ENCODE measurements at places on chromosomes 2 and 18.

DNA sequence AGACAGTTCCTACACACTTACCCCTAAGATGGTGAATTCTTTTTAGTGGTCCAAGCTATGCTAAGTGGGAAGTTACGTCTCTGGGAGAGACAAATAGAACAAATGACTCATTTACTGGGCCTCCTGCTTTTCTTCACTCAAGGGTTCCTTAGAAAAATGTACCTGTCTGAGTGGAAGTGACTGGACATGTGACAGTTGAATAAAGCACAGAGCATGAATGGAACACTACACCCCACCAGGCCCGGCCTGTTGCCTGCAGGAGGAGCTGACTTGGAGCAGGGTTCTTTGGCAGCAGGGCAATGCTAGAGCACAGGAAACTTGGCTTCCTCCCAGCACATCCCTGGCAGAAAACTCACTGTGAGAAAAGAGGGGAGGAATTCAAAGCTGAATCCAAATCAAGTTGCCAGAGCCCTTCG lies 451.0 kb upstream of the SETBP1 start:
- no peak overlapping the region for H3K4me3 ChIP-seq
- peak; percentile 1 for DNase-seq
- H3K27me3 ChIP-seq = no peaks in the 10 kb centered on the region
- no peaks in the 10 kb centered on the region for H3K36me3 ChIP-seq

- no peak for DNase-seq
- no peaks in the 10 kb centered on the region for H3K4me1 ChIP-seq
- H3K27ac ChIP-seq = no peak within 1 kb of the TSS
- no peaks in the 10 kb centered on the region for H3K36me3 ChIP-seq
- H3K4me3 ChIP-seq = no peak within 1 kb of the TSS
- H3K27me3 ChIP-seq = no peaks in the 10 kb centered on the region
Observed at GRCh38 chr2:143128681-143129580, at the start of gene ARHGAP15. Gene ARHGAP15 (plus strand): TSS chr2:143129419.

DNA sequence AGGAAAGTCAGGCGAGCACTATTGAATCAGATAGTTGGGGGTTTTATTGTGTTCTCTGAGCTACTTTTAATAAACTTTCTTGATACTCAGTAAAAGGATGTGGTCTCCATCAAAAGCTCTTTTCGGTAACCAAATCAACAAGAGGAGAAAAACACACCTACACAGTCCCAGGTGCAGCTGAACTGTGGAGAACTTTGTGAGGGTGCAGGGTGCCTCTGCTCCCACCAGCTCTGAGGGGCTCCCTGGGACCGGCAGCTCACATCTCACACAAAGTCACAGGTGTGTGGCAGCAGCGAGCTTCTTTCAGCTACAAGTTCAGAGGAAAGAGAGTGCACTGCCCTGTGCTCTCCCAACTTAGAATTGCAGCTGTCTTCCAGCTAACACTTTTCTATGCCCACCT lies 650.4 kb downstream of the RNF144A start:
- H3K4me3 ChIP-seq = no peak overlapping the region
- H3K36me3 ChIP-seq = no peaks in the 10 kb centered on the region
- peaks cover 13% of the 10 kb centered on the region for H3K4me1 ChIP-seq

DNA sequence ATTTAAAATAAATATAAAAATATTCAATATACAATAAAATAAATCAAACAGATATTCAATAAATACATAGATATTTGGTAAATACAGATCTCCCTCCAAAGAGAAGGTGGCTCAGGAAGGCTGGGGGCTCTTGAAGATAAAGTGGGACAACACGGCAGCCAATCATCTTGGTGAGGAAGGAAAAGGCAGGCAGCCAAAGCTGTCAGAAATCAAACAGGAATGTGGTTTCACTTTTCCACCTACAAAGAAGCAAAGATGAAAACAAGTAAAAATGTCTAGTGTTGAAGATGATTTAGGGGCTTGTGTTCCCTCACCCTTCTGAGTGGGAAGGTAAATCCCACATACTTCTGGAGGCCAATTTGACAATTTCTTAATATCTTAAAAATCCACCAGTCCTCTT lies 85.7 kb downstream of the B3GNT2 start:
- no peak overlapping the region for H3K27ac ChIP-seq
- no peaks in the 10 kb centered on the region for H3K27me3 ChIP-seq
- H3K36me3 ChIP-seq = no peaks in the 10 kb centered on the region
- H3K4me1 ChIP-seq = no peaks in the 10 kb centered on the region
- no peak overlapping the region for H3K4me3 ChIP-seq

DNA sequence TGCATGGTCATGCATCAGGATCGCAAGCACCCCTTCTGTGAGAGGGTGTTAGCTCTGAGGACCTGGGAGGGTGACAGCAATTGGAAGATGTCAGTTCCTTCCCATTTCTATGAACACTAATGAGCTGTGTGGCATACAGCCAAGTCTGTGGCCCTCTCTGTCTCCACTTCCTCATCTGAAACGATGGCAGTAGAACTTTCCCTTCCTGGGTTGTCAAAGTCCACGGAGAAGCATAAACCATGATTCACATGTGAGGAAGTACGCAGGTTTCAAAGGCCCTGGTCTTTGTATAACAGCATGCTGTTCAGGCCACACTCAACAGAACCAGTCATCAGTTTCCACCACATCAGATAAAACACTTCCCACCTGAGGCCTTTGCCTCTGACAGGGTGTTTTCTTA lies 167.4 kb upstream of the RAB6C start:
- no peak for DNase-seq
- no peaks in the 10 kb centered on the region for H3K27me3 ChIP-seq
- no peaks in the 10 kb centered on the region for H3K4me1 ChIP-seq
- no peak overlapping the region for H3K4me3 ChIP-seq
- H3K27ac ChIP-seq = no peak overlapping the region

GRCh38 chr18:13043066-13043465 lies 51.9 kb downstream of the CEP192 start:
- peaks cover 42% of the 10 kb centered on the region for H3K36me3 ChIP-seq
- H3K27me3 ChIP-seq = no peaks in the 10 kb centered on the region
- no peaks in the 10 kb centered on the region for H3K4me1 ChIP-seq
- DNase-seq = no peak

DNA sequence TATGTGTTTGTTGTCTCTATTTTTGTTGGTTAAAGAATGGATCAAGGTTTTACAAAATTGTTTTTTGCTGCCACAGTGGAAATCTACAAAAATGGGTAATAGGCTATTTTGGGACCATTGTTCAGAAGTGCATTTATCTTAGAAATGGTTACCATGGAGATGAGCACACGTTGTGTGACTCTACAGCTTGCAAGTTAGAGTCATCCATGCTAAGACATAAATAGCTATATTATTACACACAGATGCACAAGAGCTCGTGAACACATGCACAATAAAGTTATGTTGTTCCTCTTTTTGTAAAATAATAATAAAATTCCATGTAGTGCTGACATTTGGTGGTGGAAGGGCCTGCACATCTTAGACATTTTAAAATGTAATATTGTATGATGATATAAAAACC lies 15.5 kb upstream of the DUSP19 start:
- no peak for DNase-seq
- peak overlapping the region; percentile 45 for H3K27ac ChIP-seq
- H3K27me3 ChIP-seq = no peaks in the 10 kb centered on the region
- H3K4me1 ChIP-seq = no peaks in the 10 kb centered on the region
